ENCODE measurements at places on chromosomes 16 and 17. TPM values are rescaled to one million over a fixed set of nuclear protein-coding genes. Genes with fewer than 3 reads are reported as not detected.

The MAP2K3 gene
- 80.7 TPM for total RNA-seq

The FNDC8 gene
- total RNA-seq: not detected

The NGFR gene
- 0.17 TPM for total RNA-seq

The TBC1D3I gene
- 0.69 TPM for total RNA-seq

The ARL5C gene
- not detected for total RNA-seq

The IFT20 gene
- total RNA-seq: 23.4 TPM

The PRR35 gene
- total RNA-seq: 0.10 TPM

The INCA1 gene
- 0.22 TPM for total RNA-seq

The SLC47A2 gene
- total RNA-seq: not detected

The SLC35G6 gene
- total RNA-seq: not detected

The TRPV3 gene
- 0.20 TPM for total RNA-seq

The SLFN12 gene
- total RNA-seq: 19.4 TPM

The C16orf89 gene
- total RNA-seq: not detected

The EXOC3L1 gene
- total RNA-seq: 0.61 TPM

The ZPBP2 gene
- 0.22 TPM for total RNA-seq

The ACSM2A gene
- total RNA-seq: not detected

The RASL10B gene
- 1.3 TPM for total RNA-seq

The ORC6 gene
- 36.5 TPM for total RNA-seq

The CD300LD gene
- total RNA-seq: not detected

The HOXB9 gene
- 0.15 TPM for total RNA-seq

The KRTAP1-5 gene
- not detected for total RNA-seq

All from T-helper 1 cell treated with Interleukin-12 subunit alpha and Interleukin-12 subunit beta and Interleukin-4 antibody, amounts not matched to agents 30 ng/mL and 1 ng/mL, for 36 hours (primary cell).